ENCODE measurements at places on chromosomes 16 and 17.
A peak's percentile ranks its signal among the peaks of the same experiment; 100 is the strongest.

- no peak for DNase-seq
Measured at GRCh38 chr16:58458606-58459343, 41.2 kb upstream of the NDRG4 start.

- no peak for DNase-seq
Measured at GRCh38 chr17:31854672-31855071, 4.4 kb downstream of the COPRS start.

GRCh38 chr17:3738562-3739295, 15.0 kb downstream of the HASPIN start:
- peak; percentile 58 for DNase-seq

- no peak for DNase-seq
Measured at GRCh38 chr16:82252582-82252981, 82.6 kb upstream of the MPHOSPH6 start.

DNA sequence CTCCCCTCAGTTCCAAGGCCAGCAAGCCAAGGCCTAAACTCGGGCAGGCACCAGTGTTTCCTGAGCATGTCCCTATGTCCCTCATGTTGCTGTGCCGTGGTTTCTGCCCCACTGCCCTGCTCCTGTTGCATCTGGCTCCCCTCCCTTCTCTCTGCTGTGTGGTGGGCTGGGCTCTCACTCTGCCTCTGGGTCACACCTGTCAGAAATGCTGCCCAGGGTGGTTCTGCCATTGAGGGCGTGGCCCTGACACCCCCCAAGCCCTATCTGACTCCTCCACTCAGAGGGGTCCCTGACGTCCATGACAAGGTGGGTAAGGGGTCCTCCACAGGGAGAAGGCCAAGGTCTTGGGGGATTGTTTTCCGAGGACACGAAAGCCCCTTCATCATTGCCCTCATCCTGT, 9.2 kb upstream of the ITGA3 start:
- DNase-seq = no peak

DNA sequence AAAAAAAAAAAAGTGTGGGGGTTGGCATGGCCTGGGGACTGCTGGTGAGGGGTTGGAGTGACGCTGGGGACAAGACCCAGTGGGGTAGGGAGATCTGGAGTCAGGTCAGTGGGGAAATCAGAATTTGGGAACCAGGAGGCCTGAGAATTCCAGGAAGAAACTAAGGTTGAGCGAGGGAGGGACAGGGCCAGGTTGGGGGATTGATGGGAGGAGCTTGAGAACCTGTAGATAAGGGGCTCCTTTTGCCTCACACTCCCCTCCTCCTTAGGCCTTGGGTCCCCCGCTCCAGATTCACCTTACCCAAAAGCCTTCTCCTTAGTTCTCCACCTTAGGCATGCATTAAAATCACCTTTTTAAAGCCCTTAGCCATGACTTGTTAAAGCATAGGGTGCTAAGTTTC, 8.3 kb upstream of the PYDC1 start:
- no peak for DNase-seq

DNA sequence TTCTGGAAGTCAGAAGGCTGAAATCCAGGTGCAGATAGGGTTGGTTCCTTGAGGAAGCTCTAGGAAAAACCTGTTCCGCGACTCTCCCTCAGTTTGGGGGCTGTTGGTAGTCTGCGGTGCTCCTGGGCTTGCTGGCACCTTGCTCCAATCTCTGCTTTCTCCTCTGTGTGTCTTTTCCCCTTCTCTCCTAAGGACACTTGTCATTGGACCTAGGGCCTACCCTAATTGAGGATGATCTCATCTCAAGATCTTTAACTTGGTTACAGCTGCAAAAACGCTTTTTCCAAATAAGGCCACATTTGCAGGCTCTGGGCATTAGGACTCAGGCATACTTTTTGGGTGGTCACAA, 12.9 kb upstream of the CACNG4 start:
- DNase-seq = no peak

DNA sequence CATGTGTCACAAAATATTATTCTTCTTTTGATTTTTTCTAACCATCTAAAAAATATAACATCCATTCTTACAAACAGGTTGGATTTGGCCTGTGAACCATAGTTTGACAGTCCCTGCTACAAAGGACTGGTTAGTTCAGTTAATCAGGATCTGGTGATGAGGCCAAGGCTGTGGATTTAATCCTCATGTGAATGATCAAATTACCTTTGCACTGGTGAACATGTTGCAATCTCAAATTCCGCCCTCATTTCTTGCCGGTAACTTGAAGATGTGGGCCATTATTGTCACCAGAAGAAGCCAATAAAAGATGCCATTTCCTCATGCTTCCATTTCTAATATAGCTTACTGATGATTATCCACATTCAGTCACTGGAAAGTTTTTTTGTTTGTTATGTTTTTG, 35.3 kb upstream of the YPEL2 start:
- no peak for DNase-seq

DNA sequence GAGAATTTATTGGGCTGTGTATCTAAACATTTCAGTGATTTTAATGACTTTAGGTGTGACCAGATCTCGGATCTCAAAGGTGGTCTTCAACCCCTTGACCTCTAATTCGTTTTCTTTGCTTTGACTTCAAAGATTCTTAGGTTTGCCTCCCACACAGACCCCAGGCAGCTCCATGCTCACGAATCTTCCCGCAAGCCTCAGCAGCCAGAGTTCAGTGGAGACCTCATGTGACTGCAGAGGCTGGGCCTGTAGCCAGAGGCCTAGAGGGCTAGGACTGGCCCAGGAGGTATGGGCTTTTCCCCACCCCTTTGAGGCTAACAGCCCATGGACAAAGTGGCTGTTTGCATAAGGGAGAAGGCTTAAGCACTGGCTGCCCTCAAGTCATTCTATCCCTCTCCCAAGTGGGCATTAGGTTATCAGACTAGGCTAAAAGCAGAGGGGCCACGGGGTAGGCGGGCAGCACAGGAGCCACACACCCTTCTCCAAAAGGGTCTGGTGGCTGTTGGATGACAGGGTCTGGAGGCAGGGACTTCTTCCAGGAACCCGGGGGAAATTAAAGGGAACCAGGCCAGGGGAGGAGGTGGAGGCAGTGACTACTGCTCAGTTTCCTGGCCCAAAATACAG, 3.0 kb downstream of the HIRIP3 start:
- DNase-seq = no peak

DNA sequence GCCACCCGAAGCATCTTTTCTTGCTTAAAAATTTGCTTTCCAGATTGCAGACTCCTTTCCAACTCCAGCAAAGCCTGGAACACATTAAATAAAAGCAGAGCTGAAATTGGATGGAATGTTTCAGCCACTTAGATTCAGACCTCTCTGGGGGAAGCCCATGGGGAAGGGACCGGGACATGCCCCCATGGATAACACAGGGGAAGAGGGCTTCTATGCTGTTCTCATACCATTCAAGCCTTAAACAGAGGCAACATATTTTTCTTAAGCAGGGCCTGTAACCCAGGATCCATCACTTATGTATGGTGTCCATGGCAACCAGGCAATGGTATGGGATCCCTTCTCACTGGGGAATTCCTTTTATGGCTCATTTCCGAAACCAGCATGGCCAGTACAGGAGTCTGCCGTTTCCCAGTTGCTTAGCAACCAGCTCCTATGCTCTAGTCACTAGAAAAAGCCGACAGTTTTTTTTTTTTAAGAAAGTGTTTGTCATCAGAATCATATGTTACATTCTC, 62.0 kb upstream of the MARCHF10 start:
- DNase-seq = no peak

DNA sequence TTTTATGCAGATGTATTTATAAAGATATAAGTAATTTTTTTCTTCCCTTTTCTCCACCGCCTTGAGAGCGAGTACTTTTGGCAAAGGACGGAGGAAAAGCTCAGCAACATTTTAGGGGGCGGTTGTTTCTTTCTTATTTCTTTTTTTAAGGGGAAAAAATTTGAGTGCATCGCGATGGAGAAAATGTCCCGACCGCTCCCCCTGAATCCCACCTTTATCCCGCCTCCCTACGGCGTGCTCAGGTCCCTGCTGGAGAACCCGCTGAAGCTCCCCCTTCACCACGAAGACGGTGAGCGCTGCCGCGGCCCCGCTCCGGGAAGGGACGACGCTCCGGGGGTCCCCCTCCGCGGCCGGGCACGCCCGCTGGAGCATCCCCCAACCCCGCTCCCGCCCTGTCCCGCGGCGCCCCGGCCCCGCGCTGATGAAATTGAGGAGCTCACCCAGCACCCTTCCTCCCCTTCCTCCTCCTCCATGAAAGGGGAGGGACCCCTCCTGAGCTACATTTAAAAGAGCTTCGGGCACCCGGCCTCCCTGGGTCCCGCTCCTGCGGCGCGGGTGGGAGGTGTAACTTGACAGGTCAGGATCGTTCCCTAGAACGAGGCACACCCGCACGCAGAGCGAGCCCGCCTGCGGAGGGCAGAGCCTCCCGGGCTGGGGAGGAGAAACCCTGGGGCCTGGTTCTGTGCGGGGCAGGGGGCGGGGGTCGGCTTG, 706 bp downstream of the HLF start:
- DNase-seq = peak; percentile 19

GRCh38 chr17:59266745-59267144, 46.4 kb downstream of the GDPD1 start:
- no peak for DNase-seq

DNA sequence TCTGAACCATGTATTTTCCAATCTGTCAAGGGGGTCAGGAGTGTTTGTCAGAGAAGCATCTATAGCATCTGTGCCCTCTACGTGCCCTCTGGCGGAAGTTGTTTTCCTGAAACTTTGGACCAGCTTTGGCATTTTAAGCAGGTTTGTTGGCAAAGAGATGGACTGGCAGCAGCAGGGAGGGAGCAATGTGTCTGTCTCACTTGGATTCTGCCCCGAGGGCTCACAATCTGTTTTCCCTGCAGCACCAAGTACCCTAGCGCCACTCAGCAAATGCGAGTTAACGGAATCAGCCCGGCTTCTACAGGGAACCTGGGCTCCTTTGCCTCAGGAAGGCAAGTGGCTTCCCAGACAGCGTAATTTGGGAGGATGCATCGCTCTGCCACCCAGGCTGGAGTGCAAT, 17.4 kb downstream of the DUSP14 start:
- DNase-seq = no peak

- DNase-seq = no peak
Measured at GRCh38 chr17:46814446-46814845, 4.0 kb downstream of the WNT3 start.

GRCh38 chr17:1298606-1299005, 19.1 kb downstream of the TRARG1 start:
- no peak for DNase-seq

DNA sequence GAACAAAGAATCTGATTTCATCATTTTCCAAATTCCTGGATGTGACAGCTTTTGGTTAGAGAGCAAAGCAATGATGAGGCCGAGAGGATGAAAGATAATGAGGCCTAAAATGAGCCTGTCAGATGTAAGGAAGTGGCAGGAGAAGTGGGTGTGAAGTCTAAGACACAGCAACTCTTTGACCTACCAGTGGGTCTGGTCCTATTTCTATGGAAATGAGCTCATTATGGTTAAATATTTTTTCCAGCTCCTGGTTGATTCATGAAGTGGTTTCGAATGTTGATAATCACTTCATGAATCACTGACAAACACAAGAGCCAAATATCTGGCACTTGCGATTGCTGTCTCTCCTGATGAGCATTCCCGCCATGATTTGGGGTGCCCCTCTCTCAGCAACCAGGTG, 273.3 kb upstream of the CDH5 start:
- no peak for DNase-seq

DNA sequence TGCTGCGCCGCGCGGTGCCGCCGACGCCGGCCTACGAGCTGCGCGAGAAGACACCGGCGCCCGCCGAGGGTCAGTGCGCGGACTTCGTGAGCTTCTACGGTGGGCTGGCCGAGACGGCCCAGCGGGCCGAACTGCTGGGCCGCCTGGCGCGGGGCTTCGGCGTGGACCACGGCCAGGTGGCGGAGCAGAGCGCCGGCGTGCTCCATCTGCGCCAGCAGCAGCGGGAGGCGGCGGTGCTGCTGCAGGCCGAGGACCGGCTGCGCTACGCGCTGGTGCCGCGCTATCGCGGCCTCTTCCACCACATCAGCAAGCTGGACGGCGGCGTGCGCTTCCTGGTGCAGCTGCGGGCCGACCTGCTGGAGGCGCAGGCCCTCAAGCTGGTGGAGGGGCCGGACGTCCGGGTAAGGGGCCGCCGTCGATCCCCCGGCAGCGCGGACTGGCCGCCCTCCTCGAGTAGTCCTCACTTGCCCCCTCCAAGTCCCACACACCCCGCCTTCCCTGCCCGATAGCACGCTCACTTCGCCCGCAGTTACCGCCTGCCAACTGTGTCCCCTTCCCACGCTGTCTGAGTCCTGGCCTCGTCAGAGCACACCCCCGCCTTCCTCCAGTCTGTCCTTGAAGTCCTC, 470 bp downstream of the MLYCD start:
- peak; percentile 49 for DNase-seq

DNA sequence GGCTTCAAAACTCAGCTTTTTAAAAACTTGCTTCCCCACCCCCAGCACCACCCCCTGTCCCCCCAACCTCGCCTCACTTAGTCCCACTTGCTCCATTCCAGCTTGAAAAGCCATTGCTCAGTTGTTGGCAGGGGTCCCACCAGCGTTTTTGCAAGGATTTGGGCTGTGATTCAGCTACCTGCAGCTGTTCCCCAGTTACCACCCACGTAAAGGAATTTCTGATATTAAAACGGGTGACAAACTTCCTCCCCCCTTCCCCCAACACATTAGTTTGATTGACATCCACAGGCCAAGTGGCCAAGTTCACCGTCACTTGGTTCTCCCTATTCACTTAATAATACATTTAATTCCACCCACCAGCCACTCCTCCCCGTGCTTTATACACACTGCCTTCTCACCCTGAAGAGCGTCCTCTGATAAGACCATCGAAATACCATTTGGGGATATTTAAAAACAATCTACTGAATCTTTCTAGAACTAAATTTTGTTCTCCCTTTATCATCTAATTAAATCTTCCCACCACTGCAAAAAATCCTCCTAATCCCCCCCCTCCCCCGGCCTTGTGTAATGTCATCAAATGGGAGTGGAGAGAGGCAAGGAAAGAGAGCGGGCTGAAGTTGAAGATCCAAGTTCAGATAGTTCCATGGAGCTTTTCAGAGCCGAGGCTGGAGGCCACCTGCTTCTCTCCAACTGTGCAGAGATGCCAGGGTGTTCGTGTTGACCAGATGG, 55.1 kb downstream of the SOX9 start:
- DNase-seq = no peak

DNA sequence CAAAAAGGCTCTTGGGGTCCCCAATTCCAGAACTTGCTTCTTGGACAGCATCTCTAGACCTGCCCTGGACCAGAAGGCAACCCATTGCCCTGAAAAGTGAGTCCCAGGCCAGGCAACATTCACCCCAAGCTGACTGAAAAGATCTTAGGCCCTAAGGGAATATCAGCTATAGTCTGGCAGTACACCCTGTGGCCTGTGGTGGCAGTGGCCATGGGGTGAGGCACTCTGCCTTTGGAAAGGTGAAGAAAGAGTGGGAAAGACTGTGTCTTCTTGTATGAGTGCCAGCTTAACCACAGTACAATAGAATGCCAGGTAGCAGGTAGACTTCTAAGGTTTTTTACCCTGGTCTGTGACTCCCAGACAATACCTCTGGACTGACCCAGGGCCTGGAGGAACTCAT, 564.5 kb downstream of the CDH8 start:
- no peak for DNase-seq

GRCh38 chr17:14058051-14058450, 11.3 kb upstream of the COX10 start:
- no peak for DNase-seq

GRCh38 chr17:78475211-78475610, 96.8 kb downstream of the PGS1 start:
- no peak for DNase-seq

- no peak for DNase-seq
Measured at GRCh38 chr16:88497561-88498462, 44.7 kb downstream of the ZFPM1 start.

All from germinal center (tissue), 1 donor.